ENCODE measurements at places on chromosomes 11 and 22.

DNA sequence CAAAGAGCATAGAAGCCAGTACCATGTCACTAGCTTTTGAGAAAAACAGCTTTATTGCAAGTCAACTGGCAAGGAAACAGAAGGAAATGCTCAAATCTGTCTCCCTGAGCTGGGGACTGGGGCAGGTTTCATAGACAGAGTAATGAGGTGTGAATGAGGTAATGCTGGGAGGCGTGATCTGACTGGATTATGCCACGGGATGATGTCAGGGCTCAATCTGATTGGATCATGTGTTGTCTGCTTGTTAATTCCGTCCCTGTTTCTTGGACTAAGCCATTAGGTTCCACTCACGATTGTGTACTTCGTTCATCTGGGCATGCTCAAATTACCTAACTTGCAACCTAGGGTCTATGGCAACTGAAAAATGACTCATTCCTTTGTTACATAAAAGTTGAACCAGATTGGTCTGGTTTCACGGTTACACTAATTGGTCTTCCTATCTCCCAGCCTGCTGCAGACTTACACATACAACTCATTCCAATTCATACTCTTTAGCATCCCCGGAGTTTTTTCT lies 20.2 kb upstream of the OR10A5 start:
- no peak for DNase-seq

DNA sequence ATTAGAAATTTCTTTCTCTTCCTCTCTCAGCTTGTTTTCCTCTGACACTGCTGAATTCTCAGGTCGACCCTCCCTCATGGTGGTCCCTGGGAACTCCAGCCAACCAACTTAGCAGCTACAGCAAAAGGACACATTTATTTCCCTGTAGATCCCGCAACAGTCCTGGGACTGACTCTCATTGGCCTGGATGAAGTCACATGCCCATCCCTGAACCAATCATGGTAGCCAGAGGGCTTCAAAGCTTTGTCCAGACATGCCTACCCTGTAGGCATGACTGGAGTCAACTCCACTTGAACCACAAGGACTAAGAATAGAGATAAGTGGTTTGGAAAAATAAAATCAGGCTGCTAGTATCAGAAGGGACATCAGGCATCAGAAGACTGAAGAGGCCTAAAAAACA lies 84.6 kb upstream of the LRRC55 start:
- no peak for DNase-seq

- peak; percentile 2 for DNase-seq
Observed at GRCh38 chr11:79314906-79315689, 125.7 kb downstream of the TENM4 start.

DNA sequence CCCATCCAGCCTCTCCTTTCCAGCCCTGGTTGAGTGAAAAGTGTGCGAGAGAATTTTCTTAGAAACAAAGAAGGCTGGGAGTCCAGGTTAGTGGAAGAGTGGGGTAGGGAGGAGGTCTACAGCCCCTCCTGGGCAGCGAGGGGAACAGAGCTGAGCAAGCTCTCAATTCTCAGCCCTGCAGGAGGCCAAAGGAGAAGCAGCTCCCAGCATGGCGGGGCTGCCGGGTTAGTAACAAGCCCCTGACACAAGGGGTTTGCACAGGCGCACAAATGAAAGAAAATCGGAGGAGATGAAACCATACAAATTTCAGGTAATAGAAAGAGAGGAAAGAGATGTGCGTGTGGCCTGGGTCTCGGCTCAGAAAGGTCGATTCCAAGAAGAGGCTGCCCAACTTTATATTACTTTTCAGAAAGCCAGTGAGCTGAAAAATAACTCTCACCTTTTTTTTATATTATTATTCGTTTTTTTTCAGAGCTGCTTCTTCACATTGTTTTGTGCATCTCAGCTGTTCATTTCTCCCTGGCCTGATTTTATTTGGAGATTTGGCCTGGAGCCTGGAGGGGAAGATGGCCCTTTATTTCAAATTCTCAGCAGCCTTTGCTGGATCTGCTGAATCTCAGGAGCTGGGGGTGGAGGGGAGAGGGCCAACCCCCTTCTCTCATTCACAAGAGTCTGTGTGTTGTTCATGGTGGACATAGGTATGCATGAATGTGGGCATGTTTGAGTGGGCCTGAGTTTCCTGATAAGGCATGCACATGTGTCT lies 583.2 kb downstream of the BUD13 start:
- no peak for DNase-seq

- DNase-seq: no peak
Observed at GRCh38 chr11:37786214-37786755, 1188.2 kb upstream of the RAG2 start.

DNA sequence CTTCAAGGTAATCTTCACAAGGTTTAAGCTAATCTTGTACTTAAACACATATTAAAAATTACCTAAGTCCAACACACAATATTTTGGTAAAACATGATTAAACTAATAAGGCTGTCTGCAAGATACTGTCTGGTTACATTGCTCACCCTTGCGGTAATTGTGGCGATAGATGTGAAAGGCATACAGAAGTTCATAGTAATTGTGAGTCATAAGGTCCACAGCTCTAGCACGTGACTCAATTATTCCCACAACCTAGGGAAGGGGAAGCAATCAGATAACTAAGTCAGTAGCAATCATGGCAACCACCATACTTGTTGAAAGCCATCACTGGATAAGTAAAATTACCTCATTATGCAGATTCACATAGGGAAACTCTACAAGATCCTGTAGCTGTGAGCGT lies 30.5 kb upstream of the FNBP4 start:
- DNase-seq: no peak

- DNase-seq: no peak
Observed at GRCh38 chr11:76676636-76677457, 6.3 kb upstream of the LRRC32 start.

DNA sequence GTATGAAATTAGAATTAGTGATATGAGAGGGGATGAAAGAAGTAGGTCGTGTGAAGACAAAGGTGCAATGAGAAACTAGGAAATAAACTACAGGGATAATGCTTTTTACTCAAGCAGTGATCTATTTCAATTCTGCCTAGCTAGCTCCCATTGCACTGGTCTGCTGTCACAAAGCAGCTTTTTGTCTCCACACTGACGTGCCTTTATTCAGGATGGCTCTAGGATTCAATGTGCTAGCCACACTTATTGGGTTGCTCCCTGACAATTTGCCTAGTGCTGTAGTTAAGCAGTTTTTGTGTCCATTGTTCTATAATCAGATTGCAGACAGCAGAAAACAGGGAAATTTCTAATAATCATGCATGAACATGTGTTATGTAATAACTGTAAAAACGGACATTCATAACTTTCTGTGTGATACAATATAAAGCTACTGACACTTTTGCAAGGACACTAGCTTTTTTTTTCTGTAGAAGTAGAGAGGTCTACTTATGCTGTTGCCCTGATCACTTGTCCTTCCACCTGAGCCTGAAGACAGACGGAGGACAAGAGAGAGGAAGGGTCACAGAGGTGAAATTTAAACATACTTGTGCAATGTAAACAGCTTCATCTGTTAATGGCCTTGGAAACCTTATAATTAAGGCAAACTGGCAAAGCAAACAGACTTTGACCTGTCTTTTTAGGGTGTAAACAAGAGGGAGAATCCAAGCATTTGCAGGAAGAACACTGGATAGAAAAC lies 269.6 kb downstream of the LRRC4C start:
- DNase-seq: no peak

DNA sequence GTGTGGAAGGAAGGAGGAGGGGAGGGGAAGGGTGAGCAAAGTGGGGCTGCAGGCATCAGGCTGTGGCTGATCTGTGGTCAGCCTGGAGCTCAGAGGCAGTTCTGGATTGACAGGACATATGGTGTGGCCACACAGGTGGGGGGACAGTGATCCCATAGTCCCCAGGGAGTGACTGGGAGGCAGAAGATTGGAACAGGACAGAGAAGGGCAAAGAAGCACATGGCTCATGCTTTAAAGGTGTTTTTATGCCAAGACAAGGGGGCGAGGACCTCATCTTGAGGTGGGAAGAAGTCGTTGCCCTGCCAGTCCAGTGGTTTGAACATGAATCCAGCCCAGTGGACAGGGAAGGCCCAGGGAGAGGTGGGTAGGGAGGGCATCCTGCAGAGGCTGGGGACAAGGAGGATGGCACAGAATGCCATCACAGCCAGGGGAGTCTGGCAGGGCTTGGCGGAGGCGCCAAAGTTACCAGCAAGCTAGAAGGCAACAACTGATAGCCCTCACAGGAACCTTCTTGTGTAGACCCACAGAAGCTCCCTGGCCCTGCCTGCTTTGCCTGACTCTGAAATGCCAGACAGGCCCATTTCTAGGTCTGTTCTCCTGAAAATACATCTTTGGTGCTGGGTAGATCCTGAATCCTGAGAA lies 3.1 kb downstream of the BET1L start:
- DNase-seq: peak; percentile 1

DNA sequence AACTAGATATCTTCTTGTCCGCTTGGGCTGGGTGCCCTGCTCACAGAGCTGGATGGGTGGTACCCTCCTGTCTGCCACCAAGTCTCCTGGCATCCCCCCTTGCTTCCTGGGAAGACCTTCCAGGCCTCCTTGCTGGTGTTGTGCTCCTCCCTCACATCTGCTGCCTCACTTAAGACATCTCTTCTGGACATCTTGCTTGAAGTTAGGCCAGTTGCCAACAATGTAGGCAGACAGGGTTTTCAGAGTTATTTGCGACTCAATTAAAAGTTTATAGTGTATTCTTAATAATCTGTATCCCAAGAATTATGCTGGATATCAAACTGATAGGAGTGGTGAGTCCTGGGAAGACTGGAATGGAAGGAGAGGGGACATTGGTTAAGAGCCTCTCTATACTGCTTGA lies 64.0 kb upstream of the TNRC6B start:
- DNase-seq: no peak

DNA sequence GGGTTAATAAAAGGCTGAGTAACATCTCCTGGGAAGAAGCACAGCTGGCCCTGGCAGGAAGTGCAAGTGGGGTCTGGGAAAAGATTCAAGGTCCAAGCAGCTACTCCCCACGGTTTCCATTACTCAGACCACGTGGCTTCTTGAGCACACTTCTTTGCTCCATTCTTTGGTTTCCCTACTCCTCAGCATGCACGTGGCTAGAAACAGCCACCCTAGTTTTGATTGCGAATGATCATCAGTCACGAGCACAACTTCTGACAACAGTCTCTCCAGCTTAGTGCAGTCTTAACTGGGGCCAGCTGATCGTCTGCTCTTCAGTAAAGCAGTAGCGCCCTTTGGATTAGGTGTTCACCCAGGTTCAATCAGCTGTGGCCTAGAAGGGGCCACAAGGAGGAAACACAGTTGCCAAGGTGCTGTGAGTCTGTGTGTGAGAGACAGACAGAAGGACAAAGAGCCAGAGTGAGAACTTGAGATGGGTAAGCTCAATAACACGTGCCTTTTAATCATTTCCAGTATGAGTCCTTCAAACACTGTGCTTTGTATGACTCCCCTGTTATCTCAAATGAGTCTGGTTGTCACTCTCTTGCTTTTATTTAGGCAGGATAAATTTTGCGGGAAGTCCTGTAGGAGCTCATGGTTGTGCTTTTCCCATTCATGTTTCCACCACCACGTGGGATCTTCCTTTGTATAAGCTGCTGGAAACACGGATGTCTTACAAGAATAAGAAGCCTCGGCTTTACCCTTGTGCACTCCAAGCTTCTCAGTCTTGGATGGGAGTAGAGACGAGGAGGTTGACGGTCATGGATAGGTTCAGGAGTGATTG lies 901 bp upstream of the PARVA start:
- no peak for DNase-seq

DNA sequence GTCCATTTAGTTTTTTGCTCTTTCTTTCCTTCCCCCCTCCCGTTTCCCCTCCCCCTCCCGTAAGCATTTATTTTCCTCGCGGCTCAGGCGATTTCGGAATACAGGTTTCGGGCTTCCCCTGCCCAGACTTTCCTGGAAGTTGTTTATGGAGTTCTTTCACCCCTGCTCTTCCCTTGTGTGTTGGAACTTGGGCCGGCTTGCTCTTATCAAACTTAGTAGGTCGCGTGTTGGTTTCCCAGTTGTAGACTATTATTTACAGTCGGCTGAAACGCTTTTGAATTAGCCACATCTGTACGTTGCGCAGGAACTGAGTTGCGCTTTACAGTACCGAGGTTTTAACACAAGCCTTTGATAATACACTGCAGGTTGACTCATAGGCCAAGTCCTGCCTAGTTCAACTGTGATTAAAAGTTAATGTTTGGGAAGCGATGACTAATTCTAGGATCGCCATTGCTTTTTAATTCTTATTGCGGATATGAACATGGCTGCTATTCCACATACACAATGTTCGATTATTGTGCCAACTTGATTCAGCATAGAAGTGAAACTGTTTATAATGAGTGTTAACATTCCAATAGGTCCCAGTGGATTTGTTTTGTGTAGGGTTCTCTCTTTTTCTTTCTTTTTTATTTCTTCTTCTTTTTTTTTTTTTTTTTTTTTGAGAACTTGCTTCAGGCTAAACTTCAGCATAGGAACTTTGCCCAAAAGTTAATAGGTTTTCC lies 1.7 kb downstream of the YAP1 start:
- peak; percentile 11 for DNase-seq

GRCh38 chr11:118872403-118872821 lies 11.3 kb upstream of the CXCR5 start:
- peak; percentile 88 for DNase-seq

DNA sequence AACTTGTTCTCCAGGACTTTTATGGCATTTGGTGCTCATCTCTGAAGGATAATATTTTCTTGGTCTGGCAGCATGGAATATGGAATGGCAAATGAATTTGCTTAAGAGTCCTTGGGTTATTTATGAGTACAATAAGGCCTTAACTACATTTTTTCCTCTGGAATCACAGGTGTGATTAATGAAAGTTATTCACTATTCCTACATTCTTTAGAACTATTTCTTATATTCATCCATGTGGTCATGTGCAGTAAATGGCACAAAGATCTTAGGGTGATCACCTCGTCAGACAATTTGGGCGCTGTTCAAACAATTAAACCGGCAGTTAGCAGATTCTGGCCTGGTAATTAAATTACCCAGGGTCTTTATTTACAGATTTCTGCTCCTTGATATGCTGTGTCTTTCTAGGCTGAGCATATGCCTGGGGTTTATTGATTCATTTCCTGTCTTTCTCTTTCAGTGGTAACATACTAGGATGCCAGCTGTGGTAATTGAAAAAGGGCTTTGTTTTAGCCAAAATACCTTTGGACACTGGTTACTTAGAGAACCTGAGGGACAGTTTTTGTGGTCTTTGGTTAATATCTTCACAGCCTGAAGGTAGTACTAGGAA lies 31.6 kb downstream of the SIK2 start:
- peak; percentile 23 for DNase-seq

DNA sequence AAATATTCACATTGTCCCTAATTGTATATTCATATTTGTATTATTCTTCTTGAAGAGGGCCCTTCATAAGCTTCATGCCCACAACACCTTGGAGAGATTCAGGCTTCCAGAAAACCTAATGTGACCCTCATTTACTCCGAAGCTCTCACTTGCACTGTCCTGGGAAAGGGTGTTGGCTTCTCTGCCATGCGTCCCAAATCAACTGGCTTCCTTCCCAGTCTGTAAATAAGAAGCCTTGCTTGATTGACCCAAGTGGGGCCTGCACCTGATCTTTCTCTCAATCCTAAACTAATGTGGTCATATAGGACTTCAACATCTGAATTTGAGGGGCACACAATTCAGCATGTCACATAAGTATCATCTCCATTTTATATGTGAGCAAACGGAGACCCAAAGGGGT lies 40.5 kb upstream of the ZBTB16 start:
- no peak for DNase-seq

All from GM12865 (cell line).